ENCODE measurements at places on chromosomes 13 and 19.

DNA sequence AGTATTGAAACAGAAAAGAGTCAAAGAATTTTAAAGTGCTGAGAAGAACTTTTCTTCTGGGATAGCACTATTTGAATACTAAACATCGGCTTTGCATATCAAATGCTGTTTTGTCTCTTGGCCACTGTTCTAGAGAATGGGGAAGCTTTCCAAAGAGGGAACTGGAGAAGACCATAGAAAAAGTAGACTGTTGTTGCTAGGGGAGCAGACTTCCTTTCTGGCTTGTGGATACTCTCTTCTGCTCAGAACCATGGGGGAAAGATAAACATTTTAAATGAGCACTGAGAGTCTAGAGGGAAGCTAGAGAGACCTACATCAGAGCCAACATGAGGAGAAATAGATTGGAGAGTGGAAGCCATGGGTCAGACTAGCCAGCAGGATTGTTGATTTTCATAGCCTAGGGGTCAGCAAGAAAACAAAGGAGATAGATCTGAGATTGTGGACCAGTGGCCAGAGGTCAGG is 315.7 kb downstream of the KCTD12 start:
- no peak for DNase-seq

DNA sequence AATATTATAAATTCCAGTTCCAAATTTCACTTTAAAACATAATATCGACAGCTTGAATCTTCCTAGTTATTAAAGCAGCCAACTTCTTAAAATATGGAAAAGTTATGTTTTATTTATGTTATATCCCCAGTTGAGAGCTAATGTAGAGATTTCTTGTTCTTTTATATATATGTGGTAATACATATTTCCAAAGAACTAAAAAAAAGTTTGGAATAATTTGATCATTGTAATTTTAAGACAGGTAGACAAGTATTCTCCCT is 781 bp upstream of the TBC1D4 start:
- DNase-seq = no peak

DNA sequence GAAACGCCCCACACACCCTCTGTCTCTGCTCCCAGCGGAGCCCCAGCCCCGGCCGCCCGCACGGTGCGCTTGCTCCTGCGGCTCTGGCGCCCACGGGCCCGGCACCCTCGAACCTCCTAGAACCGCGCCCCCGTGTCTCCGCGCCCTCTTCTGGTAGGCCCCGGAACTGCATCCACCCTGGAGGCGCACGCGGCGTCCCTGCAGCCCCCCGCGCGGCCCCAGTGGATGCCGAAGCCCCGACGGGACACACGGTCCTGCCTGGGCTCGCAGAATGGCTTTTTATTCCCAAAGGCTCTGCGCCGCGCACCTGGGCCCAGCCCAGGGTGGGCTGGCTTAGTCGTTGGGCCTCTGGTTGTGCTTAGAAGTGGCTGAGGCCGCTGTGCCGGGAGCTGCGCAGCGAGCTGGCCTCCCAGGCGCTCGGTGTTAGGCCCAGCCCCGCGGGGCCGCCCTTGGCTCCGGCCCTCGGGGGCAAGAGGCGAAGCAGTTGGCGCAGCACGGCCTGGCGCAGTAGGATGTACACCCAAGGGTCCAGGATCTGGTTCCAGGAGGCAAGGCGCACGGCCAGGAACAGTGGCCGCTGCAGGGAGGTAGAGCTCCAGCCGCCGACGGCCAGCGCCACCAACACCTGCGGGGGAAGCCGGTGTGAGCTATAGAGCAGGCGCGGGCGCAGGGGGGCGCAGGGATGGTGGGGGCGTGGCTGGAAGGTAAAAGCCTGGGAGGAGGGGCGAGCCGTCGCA is 2.8 kb downstream of the PTGER1 start:
- DNase-seq = peak; percentile 76

GRCh38 chr19:45391346-45391745 is 13.5 kb downstream of the PPP1R13L start:
- DNase-seq = no peak

DNA sequence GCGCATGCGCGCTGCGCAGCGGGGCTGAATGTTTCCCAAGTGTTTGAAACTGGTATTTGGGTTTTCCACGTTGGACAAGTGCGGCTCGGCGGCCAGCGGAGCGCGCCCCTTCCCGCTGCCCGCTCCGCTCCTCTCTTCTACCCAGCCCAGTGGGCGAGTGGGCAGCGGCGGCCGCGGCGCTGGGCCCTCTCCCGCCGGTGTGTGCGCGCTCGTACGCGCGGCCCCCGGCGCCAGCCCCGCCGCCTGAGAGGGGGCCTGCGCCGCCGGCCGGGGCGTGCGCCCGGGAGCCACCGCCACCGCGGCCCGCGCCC is at the start of gene ING1:
ING1 (plus strand) TSS at position 59 of the 311 bp plus-strand sequence. CDS start 450 bp downstream, outside the sequence.
- no peak for DNase-seq

DNA sequence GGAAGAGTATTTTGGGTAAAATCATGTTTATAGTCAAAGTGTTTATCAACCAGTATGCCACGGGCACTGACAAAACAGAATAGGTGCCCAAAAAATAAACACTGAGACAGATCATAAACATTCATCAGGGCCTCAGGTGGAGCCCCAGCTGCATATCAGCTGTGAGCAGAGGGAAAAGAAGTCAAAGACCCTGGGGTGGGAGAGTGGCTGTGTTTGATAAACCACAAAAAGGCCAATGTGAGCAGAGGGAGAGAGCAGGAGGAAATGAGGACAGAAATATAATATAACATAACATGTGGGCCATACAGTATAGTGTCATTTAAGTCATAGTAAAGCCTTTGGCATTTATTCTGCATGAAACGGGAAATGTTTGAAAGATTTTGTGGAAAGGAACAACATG is 10.0 kb upstream of the EPSTI1 start:
- DNase-seq = no peak

DNA sequence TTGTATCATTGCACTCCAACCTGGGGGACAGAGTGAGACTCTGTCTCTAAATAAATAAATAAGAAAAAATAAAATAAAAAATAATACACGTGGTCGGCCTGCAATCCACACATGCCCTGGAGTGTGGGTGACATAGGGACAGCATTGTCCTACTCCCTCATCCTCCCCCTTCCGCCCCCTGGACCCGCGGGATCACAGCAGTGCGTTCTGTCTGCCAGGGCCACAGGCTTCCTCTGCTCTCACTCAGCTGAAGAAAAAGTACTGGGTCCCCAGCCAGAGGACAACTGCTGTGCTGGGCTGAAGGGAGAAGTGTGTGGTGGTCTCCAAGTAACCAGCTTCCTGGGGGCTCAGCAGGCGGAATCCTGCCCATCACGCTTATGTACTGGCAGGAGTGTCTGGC is 6.3 kb downstream of the BCAT2 start:
- no peak for DNase-seq

GRCh38 chr19:18677156-18677555 is 6.3 kb upstream of the CRTC1 start:
- no peak for DNase-seq

GRCh38 chr13:51624695-51625345 is 40.6 kb downstream of the WDFY2 start:
- no peak for DNase-seq

- peak; percentile 49 for DNase-seq
Observed at GRCh38 chr13:99496184-99497142, 4.8 kb upstream of the TM9SF2 start.

DNA sequence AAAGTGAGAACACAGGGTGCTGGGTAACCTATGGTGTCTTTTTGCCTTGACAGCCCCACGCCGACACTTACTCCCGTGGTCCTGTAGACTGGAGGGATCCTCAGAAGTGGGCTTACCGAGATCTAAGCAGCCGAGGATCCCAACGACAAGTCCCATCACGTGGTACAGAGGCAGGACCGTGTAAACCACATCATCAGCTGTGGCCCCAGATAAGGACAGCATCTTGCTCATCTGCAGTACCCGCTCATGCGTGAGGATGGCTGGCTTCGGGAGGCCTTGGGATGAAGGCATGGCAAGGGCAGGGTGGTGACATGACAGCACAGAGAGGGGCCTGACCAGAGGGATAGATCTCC is 2.1 kb downstream of the SLC27A5 start:
- no peak for DNase-seq

- DNase-seq = no peak
Observed at GRCh38 chr19:28486926-28487325, 726.0 kb downstream of the UQCRFS1 start.

DNA sequence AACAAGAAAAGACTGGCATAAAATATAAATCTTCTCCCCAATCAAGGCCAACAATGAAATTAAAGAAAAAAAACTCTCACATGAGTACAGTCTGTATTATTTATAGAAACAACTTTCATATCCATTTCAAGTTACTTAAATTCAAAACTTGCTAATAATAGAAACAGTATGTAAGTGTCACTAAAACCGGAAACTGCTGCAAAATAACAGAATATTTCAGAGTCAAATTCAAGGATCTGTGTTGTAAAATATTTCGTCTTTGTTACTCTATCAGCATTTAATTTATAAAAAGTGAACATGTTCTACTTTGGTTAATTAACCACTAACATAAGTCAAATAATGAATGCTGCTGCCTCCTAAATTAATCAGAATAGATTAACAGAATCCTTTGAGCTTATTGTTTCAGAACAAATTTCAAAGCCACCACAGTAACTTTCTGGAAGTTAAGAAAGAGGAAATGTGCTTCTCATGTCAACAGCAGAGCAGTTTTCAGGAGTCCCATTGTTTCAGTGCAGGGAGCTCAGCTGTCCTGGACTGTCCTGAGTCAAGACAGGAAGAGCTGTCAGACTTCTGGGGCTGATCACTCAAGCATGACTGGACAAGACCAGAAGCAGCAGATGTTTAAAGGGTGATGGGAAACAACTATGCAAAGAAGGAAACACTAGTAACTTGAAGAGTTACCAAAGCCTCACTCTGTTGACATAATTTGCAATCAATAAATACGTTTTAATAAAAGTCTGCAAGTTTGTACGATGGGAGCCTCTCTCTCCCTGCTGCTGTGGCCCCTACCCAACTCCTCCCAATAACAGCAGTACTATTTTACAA is 76.9 kb downstream of the FOXO1 start:
- peak; percentile 77 for DNase-seq

- DNase-seq = no peak
Observed at GRCh38 chr13:111228262-111229144, 91.9 kb upstream of the TEX29 start.

DNA sequence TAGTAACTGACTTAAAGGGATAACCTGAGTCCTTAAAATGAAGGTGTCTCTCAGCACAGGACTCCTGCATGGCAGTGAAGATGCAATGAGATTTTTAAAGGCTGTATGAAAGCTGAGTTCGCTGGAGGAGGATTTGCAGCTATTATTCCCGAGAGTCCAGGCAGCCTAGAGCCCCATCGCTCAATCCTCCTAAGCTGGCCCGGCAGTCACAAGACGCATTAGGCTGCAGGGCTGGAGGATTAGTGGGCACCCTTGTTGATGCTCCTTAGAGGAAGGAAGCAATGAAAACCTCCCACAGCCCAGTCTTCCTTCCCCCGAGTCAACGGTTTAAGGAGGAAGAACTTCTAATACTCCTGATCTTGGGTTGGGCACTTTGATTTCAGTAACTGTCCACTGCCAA is 239.5 kb downstream of the EFNB2 start:
- no peak for DNase-seq

GRCh38 chr19:17681505-17682125 is 6.5 kb downstream of the UNC13A start:
- no peak for DNase-seq

GRCh38 chr13:38421590-38422560 is 72.2 kb downstream of the UFM1 start:
- no peak for DNase-seq

- no peak for DNase-seq
Observed at GRCh38 chr13:113617961-113618360, 33.4 kb downstream of the TFDP1 start.

DNA sequence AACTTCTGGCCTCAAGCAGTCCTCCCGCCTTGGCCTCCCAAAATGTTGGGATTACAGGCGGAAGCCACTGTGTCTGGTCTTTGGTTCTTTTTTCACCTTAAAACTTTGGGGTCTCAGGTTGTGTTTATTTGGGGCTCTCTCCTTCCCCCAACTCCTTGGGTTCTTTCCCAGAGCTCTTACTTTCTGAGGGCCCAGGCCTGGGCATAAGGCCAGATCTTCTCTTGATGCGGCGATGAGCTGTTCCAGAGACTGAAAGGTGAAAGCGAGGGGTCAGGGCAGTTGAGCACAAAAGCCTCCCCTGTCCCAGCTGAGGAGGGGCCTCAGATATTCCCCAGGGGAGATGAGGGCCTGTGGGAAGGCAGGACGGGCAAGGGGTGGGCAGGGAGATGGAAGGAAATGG is 7.1 kb downstream of the POLR1G start:
- no peak for DNase-seq

DNA sequence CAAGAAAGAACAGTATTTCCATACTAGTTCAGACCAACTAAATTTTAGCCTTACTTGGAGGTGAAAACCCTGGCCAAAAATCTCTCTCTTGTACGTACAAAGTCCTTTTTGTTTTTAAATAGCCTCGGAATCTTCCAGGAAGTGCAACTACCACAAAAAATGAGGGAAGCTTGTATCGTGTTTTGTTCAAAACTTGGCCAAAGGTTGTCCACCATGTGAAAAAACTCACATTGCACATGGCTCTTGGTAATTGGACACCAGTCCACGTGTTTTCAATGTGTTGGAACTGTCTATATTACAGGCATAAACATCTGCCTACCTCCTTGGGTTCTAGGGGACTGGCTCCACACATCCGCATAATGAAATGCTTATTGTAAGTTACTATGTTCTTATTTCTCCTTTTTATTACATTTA is 15.2 kb upstream of the STRN4 start:
- DNase-seq = no peak

- no peak for DNase-seq
Observed at GRCh38 chr13:95100525-95101433, 200.5 kb downstream of the ABCC4 start.

GRCh38 chr19:42089191-42089750 is 13.3 kb downstream of the ZNF574 start:
- DNase-seq = no peak

DNA sequence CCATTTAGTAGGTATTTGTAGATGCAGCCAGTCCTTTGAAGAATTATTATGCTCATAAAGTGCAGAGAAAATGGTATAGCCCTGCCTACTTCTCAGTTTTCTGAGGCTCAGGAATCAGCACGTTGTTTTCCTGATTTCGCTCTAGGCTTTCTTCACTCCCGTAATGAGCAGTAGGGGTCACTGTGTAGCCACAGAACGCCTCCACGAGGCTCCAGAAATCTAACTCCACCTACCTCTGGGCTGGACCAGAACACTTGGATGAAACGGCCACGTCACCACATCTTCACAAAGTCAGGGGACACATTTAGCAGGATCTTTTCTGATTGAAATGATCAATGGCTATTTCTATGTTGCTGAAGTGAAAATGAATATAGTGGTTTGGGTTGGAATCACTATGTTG is 49.8 kb upstream of the GTF3A start:
- DNase-seq = peak; percentile 49

DNA sequence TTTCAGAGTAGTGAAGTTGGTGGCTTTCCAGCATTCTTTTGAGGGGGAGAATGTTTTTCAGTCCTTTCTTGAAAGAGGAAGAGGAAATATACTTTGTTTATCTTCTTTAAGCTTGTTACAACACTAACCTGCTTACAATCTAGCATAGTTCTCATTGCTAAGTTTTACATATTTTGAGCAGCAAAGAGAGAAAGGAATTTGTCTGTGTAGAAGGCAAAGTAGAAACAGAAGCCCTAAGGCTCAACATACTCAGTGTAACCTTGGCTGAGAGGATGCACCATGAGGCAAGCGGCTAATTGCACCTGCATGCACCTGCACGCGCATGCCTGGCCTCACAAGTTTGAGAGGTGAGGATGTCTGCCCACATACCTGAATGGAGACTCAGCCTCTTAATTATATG is 2.2 kb downstream of the FRY start:
- DNase-seq = no peak

- no peak for DNase-seq
Observed at GRCh38 chr19:40252395-40252794, 25.9 kb upstream of the CCNP start.

- DNase-seq = no peak
Observed at GRCh38 chr13:59547950-59548349, 615.8 kb downstream of the DIAPH3 start.
